ENCODE measurements at places on chromosomes 3 and 15.

DNA sequence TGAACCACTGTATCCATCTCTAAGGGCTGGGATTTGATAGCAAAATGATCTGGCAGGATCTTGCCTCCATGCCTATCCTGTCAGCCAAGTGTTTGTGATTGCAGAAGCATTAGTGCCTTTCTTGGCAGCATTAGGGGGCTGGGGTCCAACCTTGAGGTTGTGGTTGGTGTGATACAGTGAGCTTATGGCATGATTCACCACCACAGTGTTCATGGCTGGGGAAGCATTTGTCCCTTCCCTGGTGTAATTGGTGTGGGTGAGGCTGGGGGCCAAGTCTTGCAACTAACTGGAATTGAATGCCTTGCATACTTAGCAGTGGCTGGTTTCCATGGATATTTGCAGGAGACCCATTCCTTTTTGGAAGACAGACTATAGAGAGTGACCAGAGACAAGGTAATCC, 271.0 kb upstream of the TBL1XR1 start:
- DNase-seq, result no peak

- no peak for DNase-seq
Measured at GRCh38 chr15:59746777-59747176, 57.7 kb upstream of the BNIP2 start.

DNA sequence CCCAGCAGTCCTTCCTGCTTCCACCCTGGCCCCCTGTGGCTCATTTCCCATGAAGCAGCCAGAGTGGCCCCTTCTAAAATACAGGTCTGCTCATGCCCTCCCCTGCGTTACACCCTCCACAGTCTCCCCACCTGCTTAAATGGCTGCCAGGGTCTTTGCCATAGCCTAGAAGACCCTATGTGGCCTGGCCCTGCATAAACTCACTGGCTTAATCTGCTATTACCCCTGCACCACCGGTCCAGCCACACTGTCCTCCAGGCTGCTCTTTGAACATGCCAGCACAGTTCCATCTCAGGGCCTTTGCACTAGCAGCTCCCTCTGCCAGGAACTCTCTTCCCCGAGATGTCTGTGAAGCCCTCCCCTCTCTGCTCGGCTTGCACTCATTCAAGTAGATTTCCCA, 166.8 kb downstream of the NTRK3 start:
- DNase-seq, result no peak

GRCh38 chr15:52466134-52466701, 62.5 kb downstream of the MYO5A start:
- DNase-seq, result no peak

GRCh38 chr15:45794712-45795439, 160.0 kb downstream of the SQOR start:
- no peak for DNase-seq

GRCh38 chr3:114456742-114457141, 162.9 kb downstream of the TIGIT start:
- no peak for DNase-seq

DNA sequence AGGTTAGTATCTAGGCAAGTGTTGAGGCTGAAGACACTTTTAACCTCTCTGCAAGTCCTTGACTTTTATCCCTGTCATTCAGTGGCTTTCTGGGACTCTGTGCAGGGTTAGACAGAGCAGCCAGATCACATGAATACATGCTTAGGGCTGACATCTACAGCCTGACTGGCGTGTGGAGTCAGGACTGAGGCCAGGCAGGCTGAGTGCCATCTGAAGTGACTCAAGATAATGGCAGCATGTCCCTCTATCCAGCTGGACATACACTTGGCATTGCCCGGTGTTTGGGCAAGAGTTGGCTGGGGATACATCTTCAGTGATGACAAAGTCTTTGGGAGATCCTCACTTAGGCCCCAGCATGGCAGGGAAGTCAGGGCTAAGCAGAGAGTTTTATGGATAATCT, 22.4 kb downstream of the DUOX2 start:
- DNase-seq, result no peak

DNA sequence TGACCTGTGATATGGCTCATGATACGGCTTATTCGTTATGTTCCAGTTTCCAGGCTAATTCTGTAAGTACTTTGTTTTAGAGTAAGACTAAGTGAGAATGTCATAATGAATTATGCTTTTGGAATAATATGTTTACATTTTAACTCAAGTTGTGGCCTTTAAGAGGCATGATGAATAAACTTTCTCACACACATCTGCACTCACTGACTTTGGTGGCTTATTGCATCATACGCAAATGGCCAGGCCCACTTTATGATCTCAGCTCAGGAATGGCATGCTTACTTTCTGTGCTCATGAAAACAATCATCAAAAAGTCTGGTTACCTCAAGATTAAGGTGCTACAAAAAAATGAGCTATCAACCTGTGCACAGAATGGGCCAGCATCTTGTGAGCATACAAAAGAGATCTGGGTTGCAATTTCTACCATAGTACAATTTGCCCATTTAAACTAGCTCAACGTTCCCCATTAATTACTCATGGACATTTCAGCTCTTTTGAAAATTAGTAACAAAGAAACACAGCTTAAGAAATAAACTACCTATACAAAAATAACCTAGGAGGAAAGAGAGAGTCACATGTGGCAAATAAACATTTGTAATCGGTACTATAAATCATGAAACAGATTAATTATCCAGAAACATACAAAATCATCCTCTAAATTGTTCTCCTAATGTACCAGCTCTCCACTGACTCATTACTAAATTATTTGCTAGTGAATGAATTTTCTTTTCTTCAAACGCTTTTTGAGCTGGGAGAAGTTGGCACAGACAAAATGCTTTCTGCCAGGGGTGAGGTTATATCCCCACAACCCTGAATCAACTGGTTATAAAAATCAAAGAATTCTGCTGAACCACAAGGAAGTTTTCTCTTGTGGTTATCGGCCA, 439.0 kb upstream of the ADAMTS9 start:
- DNase-seq, result no peak

- DNase-seq, result no peak
Measured at GRCh38 chr15:56965231-56966013, 47.0 kb downstream of the TCF12 start.

GRCh38 chr3:41244620-41245336, 45.5 kb downstream of the CTNNB1 start:
- no peak for DNase-seq

DNA sequence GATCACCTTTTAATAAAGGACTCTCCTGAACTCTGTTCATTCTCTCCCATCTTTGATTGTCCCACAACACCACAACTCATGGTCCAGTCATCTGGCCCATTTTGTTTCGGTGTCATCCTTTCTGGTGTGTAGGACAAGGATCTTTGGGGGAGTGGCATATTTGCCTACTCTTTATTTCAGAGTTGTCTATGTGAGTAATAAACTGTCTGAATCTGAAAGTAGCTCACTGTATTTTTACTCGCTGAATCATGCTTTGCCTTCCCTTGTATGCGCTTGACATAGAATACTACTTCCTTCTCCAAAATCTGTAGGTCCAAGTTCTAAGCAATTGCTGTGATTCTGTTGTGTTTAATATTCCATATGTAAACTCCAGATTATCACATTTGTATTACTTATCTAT, 29.9 kb upstream of the NOX5 start:
- DNase-seq, result no peak

DNA sequence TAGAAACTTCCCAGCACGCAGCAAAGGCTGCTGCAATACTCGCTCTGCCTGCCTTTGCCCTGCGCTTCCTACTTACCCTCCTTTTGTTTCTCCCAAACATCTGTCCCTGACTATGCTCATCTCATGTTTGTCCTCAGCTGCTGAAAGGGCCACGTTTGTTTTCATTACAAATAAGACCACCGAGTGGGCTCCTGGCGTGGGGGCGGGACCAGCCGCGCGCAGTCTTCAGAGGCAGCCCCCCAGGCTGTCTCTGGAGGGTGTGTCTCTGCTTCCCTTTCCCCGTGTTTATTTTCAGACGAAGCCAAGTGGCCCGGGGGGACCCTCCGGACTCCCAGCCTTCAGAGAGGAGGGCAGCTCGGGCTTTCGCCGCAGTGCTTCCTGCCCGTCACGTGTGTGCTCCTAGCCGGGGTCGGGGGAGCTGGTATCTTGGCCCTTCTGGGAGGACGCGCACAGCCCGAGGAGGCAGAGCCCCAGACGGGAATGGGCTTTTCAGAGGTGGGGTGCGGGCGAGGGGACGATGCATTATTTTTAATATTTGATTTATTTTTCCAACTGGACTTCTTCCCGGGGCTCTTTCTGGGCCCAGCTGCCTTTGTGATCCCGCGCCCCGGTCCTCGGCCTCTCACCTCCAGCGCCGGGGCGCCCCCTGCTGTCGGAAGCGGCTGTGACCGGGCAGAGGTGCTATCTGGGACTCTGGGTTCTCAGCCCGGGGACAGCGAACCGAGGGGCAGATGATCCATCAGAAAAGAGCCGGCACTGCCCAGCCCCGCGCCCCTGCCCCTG, 70.0 kb upstream of the CGNL1 start:
- DNase-seq, result peak; percentile 71

GRCh38 chr3:184117636-184118035, 17.5 kb upstream of the EIF2B5 start:
- no peak for DNase-seq

DNA sequence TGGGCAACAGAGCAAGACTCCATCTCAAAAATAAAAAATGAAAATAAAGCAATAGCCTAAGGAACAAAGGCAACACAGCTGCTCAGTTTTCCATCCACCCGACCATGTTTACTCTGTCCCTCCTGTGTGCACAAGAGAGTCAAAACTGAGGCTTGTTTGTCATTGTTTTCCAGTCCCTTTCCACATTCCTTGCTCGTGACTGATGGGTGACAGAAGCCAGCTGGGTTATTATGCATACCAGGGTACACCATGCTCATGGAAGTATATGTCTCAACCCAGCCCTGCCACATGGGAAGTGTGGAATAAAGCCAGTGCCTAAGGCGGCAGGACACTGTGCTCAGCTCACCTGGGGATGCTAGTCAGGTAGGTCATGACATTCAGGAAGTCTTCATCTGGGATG, 49.5 kb downstream of the MCF2L2 start:
- no peak for DNase-seq

- DNase-seq, result no peak
Measured at GRCh38 chr3:39327746-39328349, 1.7 kb upstream of the CCR8 start.

GRCh38 chr15:78977591-78978347, 32.9 kb upstream of the CTSH start:
- no peak for DNase-seq

DNA sequence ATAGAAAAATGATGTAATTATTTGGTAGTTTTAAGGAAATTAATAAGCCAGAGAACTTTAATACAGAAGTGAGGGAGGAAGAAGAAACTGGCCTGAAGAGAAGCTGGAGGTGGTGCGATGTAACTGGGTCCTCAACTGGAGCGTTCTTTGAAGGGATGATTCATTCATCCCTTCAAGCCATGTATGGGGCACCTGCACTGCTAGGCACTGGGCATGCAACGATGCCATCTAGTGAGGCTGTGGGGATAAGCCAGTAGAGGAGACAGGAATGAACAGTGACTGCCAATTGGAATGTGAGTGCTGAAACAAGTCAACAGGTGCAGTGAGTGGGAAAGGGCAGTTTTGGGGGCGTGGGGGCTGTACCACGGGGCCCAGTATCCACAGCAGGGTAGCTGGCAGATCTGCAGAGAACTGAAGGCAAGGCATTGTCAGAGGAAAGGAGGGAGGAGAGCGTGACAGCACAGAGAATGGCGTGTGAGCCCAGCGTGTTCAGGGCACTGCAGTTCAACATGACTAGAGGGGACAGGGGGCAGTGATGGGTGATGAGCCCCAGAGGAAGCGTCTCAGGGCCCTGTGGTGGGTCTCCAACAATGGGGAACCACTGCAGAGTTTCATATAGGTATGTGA, 3.8 kb upstream of the KIF23 start:
- DNase-seq, result peak; percentile 21

- DNase-seq, result no peak
Measured at GRCh38 chr3:186406669-186407635, 44.9 kb upstream of the DGKG start.

- no peak for DNase-seq
Measured at GRCh38 chr15:81012588-81012987, 11.9 kb downstream of the TLNRD1 start.

DNA sequence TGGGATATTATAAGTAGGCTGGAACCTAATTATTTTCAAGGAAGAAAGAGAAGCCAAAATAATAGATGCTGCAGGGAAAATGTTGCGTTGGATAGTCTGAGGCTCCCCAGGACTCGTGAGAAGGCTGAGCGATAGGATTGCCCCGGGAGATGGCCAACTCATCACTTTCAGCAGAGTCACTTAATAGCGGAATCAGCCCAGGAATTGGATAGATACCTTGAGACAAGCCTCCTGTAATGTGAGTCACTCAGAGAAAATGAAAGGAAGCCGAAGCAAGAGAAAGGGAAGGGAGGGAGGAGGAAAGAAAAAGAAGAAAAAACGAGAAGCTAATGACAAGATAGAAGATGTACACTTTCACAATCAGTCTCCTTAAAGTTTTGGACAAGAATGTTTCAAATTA, 94.3 kb downstream of the SQOR start:
- no peak for DNase-seq

- DNase-seq, result no peak
Measured at GRCh38 chr3:186342197-186342596, 19.8 kb downstream of the DGKG start.

GRCh38 chr15:69135499-69135898, 24.9 kb upstream of the GLCE start:
- no peak for DNase-seq

- no peak for DNase-seq
Measured at GRCh38 chr3:187015903-187016638, 85.7 kb downstream of the ST6GAL1 start.

DNA sequence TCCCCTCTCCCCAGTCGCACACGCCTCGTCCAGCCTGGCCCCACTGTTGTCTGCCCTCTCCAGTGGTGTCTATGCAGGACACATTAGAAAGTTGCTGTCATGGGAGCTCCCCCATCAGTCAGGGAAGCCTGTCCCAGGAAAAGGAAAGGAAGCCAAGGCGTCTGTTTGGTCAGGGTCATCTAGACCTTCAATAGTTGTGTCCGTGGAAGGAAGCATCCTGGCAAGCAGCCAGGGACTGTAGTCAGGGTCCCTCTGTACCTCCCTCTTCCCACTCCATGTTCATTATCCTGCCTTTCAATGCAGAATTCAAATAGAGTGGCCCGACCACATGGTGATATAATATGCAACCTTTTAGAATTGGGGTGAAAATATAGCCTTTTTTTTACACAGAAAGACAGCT, 60.7 kb upstream of the RAB6B start:
- no peak for DNase-seq

GRCh38 chr3:45592405-45592804, 2.1 kb upstream of the LIMD1 start:
- DNase-seq, result no peak

DNA sequence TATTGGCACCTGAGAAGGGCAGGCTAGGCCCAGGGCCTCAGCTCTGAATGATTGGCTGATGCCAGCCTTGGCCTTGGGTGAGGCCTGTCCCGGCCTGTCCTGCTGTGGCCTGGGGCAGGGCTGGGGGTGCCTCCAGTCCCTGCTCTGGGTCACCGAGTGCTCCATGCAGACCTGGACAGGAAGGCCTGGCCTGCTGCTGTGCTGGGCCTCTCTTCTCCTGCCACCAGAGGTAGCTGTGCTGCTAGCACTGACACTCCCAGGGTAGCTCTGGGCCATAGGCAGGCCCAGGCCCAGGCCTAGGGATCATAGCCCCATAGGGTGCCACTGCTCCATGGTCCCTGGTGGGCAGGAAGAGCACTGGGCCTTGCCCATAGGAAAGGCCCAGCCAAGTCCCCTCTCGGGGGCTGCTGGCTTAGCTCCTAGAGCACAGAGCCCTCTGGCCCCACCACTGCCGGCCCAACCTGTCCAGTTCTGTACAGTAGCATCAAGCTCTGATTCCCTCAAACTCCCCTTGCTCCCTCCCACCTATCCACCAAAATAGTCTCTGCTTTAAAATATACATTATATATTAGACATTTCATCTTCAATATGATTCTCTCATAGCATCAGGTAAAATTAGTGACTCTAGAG, 18.2 kb downstream of the ABTB1 start:
- DNase-seq, result no peak
